ENCODE measurements at places on chromosomes 7 and 10.

- DNase-seq, result no peak
Measured at GRCh38 chr10:10787586-10787985, 230.1 kb upstream of the CELF2 start.

GRCh38 chr7:16660702-16661464 lies 14.9 kb downstream of the BZW2 start:
- DNase-seq, result no peak

- no peak for DNase-seq
Measured at GRCh38 chr7:27709137-27710075, 30.6 kb upstream of the TAX1BP1 start.

GRCh38 chr10:126499744-126500143 lies 111.5 kb upstream of the ADAM12 start:
- DNase-seq, result no peak

DNA sequence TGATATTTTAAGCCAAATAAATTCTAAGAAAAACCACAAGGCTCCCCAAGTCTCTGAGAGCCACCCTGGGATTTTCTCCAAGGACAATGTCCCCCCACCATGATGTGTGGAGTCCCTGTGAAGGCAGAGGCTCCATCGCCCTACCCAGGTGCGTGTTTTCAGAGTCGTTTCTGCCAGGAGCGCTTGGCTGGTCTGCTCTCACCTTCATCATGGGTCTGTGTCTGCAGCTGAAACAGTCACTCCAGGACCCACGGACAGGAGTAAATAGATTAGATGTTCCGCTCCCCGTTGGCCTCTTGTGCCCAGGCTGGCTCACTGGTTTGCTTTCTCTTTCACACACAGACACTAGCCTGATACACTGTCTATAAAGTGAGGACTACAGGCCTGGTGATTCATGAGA lies 217.5 kb downstream of the SFMBT2 start:
- no peak for DNase-seq

GRCh38 chr10:19944911-19945663 lies 128.9 kb downstream of the PLXDC2 start:
- peak; percentile 87 for DNase-seq

DNA sequence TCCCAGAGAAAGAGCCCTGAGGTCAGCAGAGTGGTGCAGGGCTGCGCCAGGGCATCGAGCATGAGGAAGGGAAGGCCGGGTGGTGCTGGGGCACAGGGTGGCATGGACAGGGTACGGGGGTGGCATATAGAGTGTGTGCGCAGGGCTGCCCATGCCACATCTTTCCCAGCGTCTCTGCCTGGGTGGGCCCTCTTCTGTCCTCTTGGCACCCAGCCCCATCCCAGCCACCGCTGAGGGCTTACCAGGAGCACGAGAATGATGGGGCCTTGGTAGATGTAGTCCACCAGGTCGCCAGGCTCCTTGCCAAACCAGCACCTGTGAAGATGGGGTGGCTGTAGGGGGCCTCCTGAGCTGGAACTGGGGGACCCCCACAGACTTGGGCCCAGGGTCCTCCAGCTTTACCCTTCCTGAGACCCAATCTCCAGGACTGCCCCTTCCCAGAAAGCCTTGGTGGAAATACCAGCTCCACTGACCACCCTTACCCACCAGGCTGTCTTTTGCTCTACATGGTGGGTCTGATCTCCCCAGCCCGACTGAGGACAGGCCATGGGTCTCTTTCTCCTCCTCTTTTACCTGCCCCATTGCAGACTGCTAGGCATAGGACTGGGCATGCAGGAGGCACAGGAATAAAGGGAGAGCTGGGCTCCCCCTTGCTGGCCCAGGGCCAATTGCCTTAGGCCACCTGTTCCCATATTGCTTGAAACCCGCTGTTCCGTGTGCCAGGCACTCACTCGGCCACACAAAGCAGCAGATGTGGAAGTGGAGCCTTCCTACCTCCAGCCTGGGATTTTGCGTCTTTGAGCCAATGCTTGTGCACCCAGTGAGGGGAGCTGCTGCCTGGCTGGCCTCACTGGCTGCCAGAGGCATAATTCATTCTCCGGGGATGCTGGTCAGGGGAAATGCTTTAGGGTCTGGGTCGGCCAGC lies 21.7 kb downstream of the CRHR2 start:
- no peak for DNase-seq

DNA sequence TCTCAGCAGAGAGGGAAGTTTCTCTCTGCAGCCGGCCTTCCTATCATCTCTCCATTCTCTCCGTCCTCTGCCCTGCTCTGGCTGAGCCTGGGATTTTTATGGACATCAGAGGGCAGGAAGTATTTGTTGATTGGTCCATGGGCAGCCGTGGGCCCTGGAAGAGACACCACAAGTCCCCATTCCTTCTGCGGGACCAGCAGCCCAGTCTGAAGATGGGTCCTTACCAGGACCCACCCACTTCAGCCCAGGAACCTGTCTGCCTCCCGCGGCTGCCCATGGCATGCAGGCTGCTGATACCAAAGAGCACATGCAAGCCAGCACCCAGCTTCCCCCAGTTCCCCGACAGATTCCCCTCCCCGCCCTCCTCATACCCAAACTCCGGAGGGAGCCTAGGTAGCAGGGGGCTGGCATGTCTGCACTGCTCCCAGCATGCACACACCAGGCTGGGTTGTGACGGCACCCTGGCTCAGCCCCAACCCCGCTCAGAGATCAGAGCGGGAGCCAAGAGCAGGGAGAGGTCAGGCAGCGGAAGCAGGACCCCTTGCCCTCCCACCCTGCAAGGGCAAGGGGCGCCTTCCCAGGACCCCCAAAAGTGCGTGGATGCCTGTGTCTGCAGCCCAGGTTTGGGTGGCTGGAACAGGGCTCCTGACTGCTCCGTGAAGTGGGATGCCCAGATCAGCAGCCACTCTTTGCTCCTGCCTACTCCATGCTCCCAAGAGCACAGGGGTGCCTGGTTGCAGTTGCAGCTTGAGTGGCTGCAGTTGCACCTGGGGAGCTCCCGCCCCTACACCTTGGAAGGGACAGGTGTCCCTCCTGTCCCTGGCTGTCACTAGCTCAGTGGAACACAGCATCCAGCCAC lies 538.6 kb upstream of the POT1 start:
- no peak for DNase-seq

- DNase-seq, result peak; percentile 29
Measured at GRCh38 chr10:21402606-21403083, 122.8 kb downstream of the SKIDA1 start.

DNA sequence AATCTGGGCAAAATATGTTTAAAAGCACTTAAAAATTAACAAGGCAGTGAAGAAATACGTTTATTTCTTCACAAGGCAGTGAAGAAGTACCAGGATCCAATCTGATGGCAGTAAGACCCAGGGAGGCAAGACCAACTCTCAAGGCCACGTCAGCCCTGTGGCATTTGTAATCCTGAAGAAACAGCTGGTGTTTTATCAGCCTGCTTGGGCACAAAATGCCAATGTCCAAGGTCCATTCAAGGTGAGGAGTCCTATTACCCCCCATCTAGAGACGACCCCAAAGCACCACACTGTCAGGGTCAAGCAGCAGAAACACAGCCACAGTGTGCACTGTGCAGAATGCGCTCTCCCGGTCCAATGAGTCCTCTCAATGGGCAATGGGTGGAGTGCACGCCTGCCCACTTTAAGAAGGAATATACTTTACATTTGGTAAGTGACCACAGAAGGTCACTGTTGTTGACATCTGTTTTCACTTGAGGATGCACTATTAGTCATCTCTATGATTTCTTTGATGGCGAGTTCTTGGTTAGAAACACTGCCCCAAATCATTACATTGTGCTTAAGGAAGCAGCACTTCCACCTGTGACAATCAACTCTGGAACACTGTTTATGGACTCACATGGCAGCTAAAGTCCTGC lies 12.8 kb downstream of the CPXM2 start:
- DNase-seq, result no peak

DNA sequence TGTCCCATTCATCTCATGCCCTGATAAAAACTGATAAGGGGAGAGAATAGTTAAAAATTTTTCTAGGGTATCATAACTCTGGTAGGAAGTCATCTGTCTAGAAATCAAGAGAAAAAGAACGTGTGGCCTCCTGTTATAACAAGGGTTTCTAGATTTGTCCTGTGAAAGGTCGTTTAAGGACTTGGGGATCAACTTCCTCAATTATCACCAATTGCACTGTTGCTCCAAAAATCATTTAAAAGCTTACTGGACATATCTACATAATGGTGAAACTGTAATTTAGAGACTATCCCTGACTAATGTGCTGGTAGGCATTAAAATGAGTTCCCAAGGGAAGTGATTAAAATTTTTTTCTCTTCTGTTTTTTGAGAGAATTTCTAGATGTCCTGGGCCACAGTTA lies 58.2 kb downstream of the GPR141 start:
- no peak for DNase-seq

DNA sequence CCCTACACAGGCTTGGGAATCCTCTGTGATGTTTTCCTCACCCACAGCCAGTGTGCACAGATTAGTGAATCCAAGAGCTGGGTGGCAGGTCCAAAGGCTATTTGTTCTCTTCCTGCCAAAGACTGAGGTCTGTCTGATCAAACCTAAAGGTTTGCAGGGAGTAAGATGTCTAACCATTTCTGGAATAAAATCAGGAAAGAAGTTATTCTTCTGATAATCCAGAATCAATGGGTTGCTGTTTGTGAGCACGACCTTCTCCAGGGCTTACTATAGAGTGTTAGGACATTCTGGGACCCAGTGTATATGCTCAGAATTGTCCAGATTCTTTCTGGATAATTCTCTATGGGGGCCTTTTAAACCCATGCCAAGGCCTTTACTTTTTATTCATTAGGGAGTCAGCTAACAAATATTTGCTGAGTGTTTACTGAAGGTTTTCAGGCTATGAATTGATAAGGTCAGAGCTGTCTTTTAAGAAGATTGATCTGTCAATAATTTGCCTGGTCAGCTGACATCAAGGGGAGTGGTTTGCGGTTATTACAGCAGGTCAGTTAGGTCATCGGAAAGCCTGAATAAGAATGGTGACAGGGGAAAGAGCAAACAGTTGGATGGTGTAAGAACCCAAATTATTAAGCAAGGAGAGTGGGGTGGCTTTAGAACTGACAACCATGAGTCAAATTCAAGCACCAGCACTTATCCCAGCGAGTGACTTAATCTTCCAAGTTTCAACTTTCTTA lies 7.5 kb upstream of the TECTB start:
- DNase-seq, result no peak

DNA sequence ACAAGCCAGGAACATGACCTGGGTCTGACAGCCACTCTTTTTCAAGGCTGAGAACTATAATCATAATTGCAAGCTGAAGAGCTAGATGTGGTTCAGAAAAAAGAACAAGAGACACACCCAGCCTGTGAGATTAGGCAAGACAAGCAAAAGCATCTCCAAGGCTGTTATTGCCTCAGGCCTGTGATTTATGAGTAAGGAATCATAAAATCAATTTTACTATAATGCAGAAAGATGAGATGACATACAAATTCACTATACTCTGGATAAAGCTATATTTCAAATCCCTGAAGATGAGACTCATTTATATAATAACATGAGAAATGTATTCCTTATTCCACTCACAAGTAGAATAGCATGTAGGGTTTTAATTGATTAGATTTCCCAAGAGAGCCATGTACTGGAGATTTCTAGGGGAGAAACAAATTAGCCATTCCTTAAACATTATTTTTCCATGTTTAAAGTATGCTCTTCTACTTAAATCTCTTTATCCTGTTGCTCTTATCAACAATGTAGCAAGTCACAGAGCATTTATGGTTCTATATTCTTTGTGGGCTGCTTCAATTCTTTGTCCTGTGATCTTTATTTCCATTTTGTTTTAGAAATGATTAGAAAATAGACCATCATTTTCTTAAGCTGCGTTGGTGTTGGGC lies 47.4 kb downstream of the FHIP2A start:
- DNase-seq, result no peak

- no peak for DNase-seq
Measured at GRCh38 chr10:58220769-58221451, 46.8 kb downstream of the IPMK start.

GRCh38 chr10:34323192-34323591 lies 491.9 kb downstream of the PARD3 start:
- DNase-seq, result no peak

GRCh38 chr10:87685832-87686574 lies 26.3 kb downstream of the PAPSS2 start:
- DNase-seq, result no peak

- no peak for DNase-seq
Measured at GRCh38 chr7:148696787-148697186, 1.9 kb upstream of the CUL1 start.

GRCh38 chr10:97065128-97065527 lies 120.6 kb downstream of the SLIT1 start:
- no peak for DNase-seq

DNA sequence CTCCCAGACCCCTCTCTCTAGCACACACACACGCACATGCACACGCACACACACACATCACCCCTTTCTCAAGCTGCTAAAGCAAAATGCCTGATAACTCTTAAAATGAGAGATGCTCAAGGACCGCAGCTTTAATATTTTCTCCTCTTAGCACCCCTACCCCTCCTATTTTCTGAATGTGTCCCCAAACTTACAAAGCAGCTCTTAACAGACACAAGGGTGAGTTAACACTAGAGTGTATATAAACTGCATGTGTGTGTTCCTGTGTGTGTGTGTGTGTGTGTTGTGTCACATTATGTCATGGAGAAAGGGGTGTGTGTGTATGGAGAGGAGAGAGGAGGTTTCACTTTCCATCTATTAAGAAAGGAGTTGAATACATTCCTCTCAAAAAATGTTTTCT lies 1.3 kb downstream of the PTN start:
- peak; percentile 36 for DNase-seq

DNA sequence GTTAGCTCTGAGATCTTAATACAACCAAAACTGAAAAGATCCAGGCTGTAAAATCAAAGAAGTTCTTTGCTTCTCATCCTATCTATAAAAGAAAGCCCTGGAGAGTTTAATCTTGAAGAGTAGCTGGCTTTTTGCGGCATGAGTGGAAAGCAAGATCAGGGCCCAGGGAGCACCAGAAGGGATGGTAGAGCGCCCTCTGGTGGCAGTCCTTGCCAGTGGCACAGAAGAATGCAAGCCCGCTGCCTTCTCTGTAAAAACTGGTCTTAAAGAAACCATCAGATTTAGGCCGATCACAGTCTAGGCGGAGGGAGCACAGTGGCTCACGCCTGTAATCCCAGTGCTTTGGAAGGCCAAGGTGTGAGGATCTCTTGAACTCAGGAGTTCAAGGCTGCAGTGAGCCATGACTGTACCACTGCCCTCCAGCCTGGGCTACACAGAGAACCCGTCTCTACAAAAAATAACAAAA lies 35.6 kb downstream of the CPN1 start:
- DNase-seq, result peak; percentile 89
